Mesothelial cell of epicardium (in vitro differentiated cells): ENCODE measurements at places on chromosomes 1 and 21. TPM values are rescaled to one million over a fixed set of nuclear protein-coding genes. Genes with fewer than 3 reads are reported as not detected.
A peak's percentile ranks its signal among the peaks of the same experiment; 100 is the strongest.

DNA sequence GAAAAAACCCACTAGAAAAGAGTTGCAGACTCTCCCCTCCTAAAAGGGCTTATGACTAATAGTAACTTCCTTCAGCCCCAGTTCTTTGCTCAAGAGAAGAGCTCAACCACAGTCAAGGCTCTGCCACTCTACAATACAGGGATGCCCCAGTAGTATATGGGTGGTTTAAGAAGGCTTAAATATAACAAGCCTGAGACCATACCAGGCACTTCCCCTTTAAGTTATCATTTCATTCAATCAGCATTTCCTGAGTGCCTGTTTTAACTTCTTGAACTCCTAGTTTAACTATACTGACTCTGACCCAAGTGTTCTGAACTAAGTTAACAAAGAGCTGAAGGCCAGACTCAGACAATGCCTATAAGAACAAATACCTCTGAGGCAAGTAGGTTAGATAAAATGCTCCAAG is 19.8 kb downstream of the PRPF38A start:
- no peak for DNase-seq

CTNNBIP1 gene
- total RNA-seq: 49.7 to 52.6 TPM (median 51.5 TPM) in 3 replicates

COL11A1 gene
- 126 to 141 TPM (median 133 TPM) in 3 replicates for total RNA-seq

DNA sequence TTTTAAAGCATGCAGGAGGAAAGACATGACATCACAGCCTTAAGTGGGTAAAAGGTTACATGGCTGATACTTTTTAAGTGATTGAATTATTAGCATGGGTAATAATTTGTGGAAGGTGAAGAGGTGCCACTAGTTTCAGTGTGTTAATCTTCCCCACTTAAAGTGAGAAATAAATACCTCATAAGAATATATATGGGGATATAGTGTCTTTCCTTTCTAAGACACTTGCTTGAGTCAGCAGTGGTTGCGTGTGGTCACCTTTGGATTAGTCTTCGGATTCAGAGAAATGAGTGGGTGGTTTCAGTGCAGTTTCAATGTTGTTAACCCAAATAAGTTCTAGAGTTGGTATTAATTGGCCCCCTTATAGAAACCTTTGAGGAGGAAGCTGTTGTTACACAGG is 94.1 kb downstream of the ADGRL2 start:
- DNase-seq: no peak

DNA sequence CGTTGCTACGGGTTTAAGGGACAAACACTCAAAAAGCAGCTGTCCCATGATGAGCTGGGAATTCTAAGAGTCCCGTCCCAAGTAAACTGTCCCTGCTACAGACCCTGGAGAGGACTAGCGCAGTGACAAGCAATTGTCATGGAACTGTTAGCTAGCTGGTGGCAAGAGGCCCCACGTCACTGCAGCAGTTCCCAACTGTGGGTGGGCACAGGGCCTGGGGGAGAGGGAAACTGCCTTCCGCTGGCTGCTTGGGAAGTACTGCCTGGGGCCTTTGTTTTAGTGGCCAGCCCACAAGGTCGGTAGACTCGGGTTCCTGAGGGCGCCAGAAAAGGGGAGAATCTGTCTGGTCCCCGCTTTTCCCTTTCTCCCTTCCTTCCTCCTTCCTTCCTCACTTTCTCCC is 97.4 kb downstream of the LACTBL1 start:
- DNase-seq: no peak

DNA sequence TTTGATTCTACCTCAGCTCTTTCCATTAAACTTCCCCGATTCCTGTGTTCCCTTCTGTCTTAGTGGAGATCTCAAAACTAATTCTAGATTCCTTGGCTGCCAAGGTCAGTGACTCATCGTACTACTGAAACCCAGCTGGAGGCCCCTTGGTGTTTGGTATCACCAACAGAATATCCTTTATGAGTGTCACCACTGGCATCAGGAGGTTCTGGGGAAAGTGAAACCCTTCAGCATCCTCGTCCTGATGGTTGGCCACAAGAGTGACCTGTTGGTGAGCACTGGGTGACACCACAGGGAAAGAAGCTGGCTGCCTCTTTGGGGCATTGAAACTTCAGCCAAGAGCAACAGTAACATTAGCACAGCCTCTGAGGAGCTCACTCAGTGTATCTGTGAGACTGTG is 9.6 kb downstream of the RAB42 start:
- no peak for DNase-seq

- no peak for DNase-seq
Observed at GRCh38 chr1:185656663-185657062, 77.5 kb upstream of the HMCN1 start.

NVL gene
- total RNA-seq: 35.9 to 39.4 TPM (median 38.0 TPM) in 3 replicates

DNA sequence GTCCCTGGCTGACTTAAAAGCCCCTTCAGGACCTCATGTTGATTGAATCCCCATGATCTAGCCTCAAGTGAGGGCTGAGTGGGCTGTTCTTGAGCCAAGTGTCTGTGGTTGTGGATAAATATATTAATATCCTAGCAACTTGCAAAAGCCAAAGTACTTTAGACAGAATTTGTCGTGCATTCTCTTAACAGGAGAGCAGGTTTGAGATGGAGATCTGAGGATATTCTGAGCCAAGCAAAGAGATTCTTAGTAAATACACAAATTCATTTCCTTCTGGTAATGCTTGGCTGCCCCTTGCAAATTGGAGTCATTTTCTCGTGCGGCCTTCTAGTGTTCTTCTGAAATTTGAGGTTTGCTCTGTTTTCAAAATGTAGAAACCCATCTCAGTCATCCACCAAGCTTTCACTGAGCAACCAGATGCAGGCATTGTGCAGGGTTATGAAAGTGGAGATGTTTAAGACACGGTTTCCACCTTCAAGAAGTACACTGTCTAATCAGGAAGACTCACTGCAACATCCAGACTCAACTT is 242.1 kb upstream of the JUN start:
- no peak for DNase-seq

GRCh38 chr1:2812939-2813653 is 11.6 kb upstream of the TTC34 start:
- DNase-seq: no peak

DNA sequence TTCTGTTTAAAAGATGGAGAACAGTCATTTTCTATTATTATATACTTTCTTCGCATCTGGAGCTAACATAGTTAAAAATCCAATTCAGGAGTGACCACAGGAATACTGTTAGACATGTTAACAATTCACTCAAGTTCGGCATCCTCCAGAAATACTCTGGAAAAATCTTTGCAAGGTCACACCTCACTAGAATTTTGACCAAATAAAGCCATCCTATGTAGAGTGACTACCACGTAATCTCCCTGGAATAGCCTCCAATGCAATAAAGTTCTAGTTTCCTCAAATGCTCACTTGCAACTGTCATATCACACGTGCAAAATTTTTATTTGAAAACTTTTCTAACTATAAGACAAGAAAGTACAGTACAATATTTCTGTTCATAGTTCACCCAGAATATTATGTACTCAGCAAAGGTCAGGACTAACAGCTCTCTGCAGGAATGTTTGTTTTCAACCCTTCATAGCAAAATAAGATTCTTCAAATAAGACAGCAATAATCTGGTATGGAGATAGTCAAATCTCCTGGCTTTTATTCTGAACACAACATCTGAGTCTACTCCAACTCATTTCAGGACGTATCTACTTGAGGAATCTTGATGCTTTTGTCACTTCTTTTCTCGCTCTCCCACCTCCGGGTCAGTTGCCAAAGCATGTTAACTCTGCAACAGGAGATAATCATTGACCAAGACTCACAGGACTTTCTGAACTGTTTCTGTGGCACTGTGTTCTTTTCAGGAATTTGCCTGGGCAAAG is 82.6 kb downstream of the GDAP2 start:
- DNase-seq: no peak

LRRC53 gene
- not detected in 3 replicates for total RNA-seq

RAD54L gene
- 11.2 to 12.2 TPM (median 11.7 TPM) in 3 replicates for total RNA-seq

DNA sequence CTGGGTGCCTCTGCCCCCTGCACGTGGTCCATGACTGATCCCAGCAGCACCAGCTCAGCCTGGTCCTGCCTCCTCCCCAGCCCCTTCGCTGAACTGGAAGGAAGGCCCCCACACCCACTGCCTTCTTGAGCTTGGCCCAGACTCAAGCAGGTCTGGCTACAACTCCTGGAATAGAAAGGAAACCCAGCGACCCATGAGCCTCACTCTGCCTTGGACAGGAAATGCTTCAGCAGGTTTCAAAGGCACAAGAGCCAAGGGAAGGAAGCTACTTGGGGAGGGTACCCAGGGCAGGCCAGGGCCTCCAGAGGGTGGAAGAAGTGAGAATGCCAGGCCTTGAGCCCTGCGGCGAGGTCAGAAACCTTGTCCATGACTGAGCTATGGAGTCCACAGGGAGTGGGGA is 35.9 kb upstream of the RD3 start:
- DNase-seq: no peak

- no peak for DNase-seq
Observed at GRCh38 chr1:5727871-5728643, 264.2 kb downstream of the NPHP4 start.

- no peak for DNase-seq
Observed at GRCh38 chr1:235937123-235937522, 70.4 kb upstream of the LYST start.

HYI gene
- 35.7 to 41.2 TPM (median 37.5 TPM) in 3 replicates for total RNA-seq

OLIG2 gene
- 0.20 to 0.38 TPM (median 0.35 TPM) in 3 replicates for total RNA-seq

EFCAB7 gene
- 8.5 to 10.7 TPM (median 9.6 TPM) in 3 replicates for total RNA-seq

IRF6 gene
- 38.1 to 43.1 TPM (median 39.9 TPM) in 3 replicates for total RNA-seq

DNA sequence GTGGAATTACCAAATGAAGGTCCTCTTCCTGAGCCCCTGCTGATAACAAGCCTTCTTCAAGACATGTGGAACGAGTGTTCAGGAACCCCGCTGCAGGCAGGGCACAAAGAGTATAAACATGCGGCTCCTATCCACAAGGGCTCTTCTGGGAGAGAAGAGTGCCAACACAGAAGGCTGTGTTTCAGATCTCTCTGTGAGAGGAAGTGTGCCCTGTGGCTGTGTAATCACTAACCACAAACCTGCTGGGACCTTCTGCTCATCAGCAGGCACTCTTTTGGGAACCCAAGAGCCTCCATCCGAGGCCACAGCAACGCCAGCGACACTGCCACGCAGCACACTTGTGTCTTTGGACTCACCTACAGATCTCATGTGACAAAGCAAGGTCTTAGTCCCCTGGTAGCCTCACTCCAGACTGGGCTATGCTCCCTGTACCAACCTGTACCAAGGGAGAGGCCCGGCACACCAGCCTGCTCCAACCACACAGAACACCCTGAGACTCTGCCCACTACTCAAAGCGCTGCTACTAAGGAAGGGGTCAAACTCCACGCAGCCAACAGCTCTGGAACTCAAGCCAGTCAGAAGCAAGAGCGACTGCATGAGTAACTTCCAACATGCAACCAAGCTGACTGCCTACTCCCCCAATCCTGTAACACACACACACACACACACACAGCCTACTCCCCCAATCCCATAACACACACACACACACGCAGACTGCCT is 7.8 kb downstream of the PTTG1IP start:
- DNase-seq: no peak

GRCh38 chr1:7943251-7943650 is 2.6 kb upstream of the TNFRSF9 start:
- no peak for DNase-seq

GRCh38 chr1:212712451-212713303 is 13.0 kb upstream of the BATF3 start:
- no peak for DNase-seq

ATP1A4 gene
- total RNA-seq: 0.29 to 0.38 TPM (median 0.33 TPM) in 3 replicates

DYNLT4 gene
- total RNA-seq: 0.31 to 0.72 TPM (median 0.47 TPM) in 3 replicates

- DNase-seq: no peak
Observed at GRCh38 chr21:40732253-40733023, 114.5 kb downstream of the DSCAM start.

TEX38 gene
- 0.42 to 0.57 TPM (median 0.49 TPM) in 3 replicates for total RNA-seq

GRCh38 chr21:34806423-34806822 is 137.6 kb downstream of the CLIC6 start:
- DNase-seq: no peak

FGR gene
- total RNA-seq: 0.11 to 0.53 TPM (median 0.20 TPM) in 3 replicates

GRCh38 chr21:25149022-25149421 is 458.3 kb downstream of the MRPL39 start:
- DNase-seq: no peak

DNA sequence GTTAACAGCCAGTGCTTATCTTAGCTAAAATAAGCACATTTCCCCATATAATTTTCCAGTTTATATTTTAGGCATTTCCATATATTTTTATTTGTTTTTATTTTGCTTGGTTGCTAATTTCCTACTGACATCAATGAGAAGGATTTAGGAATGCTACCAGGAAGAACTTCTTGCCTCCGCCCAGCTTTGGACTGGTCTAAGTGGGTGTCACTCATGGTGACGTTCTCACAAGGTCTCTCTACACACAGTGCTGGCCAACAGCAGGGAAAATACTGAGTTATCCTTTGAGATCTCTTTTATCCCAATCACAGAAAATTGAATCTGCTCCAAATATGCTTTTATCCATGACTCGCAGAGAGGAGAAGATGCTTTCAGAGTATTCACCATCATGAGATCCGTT is 13.2 kb downstream of the MX1 start:
- no peak for DNase-seq

RABIF gene
- 5.9 to 7.0 TPM (median 6.5 TPM) in 3 replicates for total RNA-seq

- peak; percentile 33 for DNase-seq
Observed at GRCh38 chr1:201226859-201227488, 36.4 kb downstream of the IGFN1 start.

DNA sequence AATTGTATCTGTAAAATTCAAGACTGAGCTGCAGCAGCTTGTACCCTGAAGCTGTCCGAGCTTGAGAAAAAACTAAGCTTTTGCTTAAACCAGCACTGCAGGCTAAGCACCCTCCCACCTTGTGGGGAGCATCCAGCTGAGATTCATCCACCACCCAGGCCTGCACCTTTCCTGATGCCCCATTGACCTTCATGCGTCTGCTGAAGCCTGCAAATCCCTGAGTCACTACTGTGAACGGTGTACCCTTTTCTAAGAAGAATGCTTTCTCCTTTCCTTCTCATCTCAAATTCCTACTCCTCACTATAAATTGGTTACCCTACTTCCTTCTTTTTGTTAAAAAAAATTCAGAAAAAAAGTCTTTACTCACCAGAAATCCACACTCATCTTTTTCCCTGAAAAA is 90.9 kb upstream of the RGS18 start:
- no peak for DNase-seq

CFAP141 gene
- total RNA-seq: not detected in 3 replicates

LHX8 gene
- 0.20 to 0.36 TPM (median 0.20 TPM) in 3 replicates for total RNA-seq

GRCh38 chr1:107997866-107998265 is 32.9 kb upstream of the VAV3 start:
- DNase-seq: no peak

DNA sequence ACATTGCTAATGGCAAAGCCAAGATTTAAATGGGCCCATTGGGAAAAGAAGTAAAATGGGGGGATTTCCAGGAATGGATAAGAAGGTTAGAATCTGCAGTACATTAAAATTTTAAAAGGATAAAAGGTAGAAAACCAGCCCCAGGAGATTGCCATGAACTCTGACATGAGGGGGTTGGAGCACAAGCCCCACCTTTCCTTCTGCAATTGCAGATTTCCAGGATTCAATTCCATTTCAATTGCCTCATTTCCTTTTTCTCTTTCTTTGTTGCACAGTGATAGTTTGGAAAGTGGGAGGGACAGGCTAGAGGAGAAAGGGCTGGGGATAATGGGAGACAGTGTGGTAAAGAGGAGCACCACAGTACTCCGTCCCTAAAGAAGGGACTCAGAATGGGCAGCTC is 238.5 kb upstream of the RAB4A start:
- no peak for DNase-seq

- no peak for DNase-seq
Observed at GRCh38 chr1:16076031-16076864, 2.8 kb upstream of the FAM131C start.
